ENCODE measurements at places on chromosomes 6 and 20. TPM values are rescaled to one million over a fixed set of nuclear protein-coding genes. Genes with fewer than 3 reads are reported as not detected.

The MOG gene
- not detected for total RNA-seq

The HEY2 gene
- not detected for total RNA-seq

The SLC22A23 gene
- 9.1 TPM for total RNA-seq

The ADTRP gene
- 0.19 TPM for total RNA-seq

The SLC22A7 gene
- not detected for total RNA-seq
